ENCODE measurements at places on chromosomes 3 and 15.

DNA sequence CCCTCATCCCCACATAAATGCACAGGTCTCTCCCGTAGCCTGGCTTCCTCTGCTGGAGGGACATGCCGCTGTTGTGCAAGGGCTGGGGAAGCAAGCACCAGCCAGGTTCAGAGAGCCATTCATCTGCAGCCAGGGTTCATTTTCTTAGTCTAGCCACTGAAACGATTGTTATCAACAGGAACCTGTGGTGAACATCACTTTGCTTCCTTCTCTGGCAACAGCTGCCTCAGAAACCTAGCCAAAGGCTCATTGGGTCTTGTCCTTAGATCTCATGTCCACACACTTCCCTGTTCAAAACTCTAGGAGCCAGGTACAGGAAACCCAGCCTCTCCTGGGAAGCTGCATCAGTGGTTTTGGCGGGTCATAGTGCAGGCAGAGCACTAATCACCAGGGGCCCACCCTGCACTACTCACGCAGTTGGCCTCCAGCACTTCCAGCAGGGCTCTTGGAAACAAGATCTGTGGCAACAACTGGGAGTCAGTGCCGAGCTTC is 47.0 kb downstream of the OXNAD1 start:
- no peak for DNase-seq

- DNase-seq: no peak
Measured at GRCh38 chr3:125480656-125481374, 39.2 kb downstream of the SNX4 start.

GRCh38 chr3:172808969-172809546 is 58.5 kb downstream of the ECT2 start:
- DNase-seq: no peak

- DNase-seq: no peak
Measured at GRCh38 chr3:159340877-159341500, 539.1 kb downstream of the MFSD1 start.

- DNase-seq: no peak
Measured at GRCh38 chr3:151290673-151291072, 12.3 kb upstream of the P2RY14 start.

DNA sequence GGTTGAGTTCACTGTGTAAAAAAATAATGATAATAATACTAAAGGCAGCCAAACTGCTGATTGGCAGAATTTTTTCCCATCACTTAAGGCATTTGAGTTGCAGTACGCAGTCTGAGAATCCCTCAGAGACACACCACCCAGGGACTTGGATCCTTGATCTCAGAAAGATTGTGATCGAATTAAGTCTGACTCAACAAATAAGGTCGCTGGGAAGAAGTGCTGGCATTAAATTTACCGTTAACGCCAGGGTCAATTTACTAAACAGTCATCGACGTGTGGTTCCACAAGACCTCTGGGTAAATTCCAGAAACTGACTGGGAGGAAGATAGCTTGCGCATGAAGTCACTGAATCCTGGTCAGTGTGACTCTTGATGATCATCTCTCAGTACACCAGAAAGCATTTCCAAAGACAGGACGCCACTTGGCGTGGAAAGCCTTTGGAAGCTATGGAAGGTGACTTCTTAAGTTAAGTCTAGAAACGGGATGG is 48.3 kb upstream of the CGNL1 start:
- DNase-seq: no peak

- DNase-seq: no peak
Measured at GRCh38 chr3:113825090-113825489, 13.5 kb upstream of the GRAMD1C start.

DNA sequence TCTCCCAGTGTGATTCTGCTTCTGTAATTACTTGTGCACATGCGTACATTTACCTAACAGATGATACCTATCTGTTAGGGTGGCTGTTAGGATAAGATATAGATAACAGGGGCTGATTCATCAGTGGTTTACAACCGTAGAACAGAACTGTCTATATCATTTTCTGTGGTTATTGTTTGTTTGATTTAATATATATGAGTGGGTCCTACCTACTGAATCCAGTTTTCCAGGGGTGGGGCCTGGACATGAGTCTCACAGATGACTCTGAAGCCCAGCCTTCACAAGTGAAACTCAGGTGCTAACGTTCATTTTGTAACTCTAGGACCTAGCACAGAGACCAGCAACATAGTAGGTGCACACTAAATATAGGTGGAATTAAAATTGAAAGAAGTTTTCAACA is 10.4 kb upstream of the ACAP2 start:
- no peak for DNase-seq

- DNase-seq: peak; percentile 56
Measured at GRCh38 chr15:39629371-39629770, 48.5 kb downstream of the THBS1 start.

All from stimulated activated CD4-positive, alpha-beta T cell treated with anti-CD3 and anti-CD28 coated beads, Interleukin-2, amount 100 ng/mL, for 24 hours (primary cell).